ENCODE measurements at places on chromosomes 2 and 18.

DNA sequence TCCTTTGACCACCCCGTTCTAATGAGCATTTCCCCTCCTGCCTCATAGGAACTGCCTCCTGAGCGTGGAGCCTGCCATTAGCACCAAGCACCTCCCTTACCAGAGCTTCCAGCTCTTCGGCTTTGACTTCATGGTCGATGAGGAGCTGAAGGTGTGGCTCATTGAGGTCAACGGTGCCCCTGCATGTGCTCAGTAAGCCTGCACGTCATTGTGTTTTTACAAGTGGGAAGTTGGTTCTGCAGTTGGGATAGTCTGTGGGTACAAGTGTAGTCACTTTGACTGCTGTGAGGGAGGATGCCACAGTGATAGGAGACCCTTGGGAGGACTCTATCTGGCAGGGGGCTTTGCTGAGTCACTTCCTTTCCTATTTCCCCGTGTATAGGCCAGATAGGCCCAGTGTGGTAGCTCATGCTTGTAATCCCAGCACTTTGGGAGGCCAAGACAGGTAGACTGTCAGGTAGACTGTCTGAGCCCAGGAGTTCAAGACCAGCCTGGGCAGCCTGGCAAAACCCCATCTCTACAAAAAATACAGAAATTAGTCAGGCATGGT, 22.0 kb upstream of the POLR1B start:
- DNase-seq: no peak

DNA sequence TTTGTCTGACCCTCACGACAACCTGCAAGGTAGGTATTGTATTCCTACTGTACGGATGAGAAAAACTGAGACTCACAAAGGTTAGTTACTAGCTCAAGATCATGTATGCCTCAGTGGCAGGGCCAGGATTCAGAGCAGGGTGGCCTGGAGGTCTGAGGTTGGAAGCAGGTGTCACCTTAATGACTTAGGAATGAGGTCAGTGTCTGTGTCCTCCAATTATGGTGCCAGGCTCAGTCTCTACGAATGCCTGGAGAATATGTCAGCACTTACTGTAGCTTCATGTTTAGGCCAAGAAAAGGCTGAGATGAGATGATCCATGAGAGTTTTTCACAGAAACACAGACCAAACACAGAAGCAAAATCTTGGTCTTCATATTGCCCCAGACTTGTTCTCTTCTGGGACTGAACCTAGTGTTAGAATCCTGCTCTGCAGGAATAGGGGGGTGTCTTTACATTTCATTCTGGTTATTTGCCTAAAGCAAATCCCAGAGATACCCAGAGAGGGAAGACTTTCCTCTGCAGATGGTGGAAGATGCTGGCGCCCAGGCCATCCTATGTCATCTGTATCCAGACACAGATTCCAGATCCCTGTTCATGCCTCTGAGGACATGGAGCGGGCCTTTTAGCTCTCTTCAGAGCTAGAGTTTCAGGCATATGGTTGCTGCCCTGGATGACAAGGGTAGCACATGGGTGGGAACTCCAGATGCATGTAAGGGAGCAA, 16.3 kb upstream of the RAB10 start:
- DNase-seq: no peak

GRCh38 chr2:151609705-151610104, 124.6 kb downstream of the NEB start:
- no peak for DNase-seq

GRCh38 chr18:34342960-34343359, 118.2 kb upstream of the NOL4 start:
- no peak for DNase-seq

GRCh38 chr2:26001743-26002351, 19.6 kb upstream of the KIF3C start:
- DNase-seq: peak; percentile 84

GRCh38 chr2:104043864-104044263, 810.1 kb upstream of the POU3F3 start:
- peak; percentile 16 for DNase-seq

GRCh38 chr2:62529758-62530157, 23.8 kb upstream of the TMEM17 start:
- no peak for DNase-seq

All from putamen (tissue), 1 donor.